ENCODE measurements at places on chromosomes 4 and X.

DNA sequence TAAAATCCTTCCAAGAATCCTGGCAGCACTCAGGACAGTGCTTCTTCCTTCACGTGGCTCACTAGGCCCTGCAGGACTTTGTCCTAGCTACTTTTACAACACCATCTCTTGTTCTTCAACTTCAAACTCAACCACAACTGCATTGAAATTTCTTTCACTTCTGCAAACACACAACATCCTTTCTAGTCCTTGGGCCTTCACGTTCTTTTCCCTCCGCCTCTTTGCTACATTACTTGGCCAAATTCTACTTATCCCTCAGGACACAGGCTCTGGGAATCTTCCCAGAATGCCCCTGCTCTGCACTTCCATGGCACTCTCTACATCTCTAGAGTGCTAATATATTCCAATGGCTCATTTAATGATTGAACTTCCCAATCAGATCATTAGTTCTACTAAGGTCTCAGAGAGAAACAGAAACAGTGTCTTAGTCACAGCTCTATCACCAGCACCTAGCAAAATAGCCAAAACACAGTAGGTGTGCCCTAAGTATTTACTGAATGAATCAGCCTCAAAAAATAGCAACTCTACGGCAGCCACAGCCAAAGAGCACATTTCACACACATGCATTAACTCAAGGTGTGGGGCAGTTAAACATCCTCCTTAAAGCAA lies 73.3 kb downstream of the MANBA start:
- no peak for DNase-seq

DNA sequence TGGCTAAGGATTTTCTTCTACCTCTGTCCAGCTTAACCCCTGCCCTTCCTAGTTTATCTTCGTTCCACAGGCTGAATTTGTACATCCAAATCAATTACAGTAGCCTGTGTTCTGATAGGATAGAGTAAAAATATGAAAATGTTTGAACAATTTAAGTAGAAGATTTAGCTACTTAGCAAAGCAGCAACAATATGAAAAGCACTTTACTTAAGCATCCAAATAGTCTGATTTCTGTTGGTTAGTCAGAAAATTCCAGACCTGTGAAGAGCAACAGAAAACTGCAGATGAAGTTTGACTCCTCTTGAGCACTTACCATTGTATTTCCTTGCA lies 2.0 kb downstream of the ARSJ start:
- no peak for DNase-seq

DNA sequence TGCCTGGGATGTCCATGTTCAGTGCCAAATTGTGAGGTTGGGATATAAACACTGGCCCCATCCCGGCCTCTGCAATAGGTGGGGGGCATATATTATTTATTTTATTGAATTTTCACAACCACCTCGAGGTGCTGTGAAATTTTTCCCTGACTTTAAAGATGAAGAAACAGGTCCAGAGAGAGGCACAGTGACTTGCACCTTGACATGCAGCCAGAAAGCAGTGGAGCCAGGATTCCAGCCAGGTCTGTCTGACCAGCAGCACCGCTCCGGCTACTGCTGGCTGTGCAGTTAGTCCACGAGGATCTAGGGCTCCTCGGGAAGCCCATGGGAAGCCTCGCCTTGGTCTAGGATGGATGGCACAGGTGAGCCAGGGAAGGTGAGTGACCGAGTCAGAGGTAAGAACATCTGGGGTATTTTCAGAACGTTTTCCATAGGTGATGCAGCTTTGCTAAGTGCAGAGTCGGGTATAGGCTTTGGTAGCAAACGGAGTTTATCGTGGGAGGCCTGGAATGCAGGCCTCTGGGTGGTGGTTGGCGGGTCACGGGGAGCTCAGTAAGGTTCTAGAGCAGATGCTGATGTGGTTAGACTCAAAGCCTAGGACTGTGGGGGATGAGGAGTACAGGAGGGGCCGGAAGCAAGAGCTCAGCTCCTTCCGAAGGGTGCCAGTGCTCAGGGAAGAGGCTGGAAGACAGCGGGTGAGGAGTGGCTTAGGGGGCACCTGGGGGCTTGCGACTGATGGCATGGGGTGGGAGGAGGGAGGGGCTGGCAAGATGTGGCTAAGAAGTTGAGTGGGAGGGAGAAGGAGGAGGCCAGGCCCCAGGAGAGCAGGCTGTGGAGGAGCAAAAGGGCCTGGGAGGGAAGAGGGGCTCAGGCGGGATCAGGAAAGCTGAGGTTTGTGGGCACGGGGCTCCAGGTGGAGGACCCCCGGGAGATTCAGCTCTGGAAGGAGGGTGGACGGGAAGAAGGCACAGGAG lies 107.7 kb upstream of the LRPAP1 start:
- no peak for DNase-seq

DNA sequence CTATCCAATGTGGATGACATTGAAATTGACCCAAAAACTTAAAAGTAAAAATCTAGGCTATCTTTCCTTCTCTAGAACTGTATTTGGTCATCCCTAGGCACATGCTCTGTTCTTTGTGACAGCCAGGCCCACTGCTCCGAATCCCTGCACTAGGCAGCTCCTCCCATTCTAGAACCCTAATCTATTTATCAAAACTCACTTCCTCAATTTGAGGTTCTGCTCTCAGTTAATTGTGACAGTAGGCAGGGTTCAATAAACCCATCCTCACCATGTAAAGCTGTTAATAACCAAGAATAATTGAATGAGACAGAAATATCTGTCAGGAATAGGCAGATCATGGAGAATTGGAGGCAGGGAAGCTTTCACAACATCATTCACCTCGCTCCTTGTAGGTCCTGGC lies 51.9 kb upstream of the IRF2 start:
- no peak for DNase-seq
